ENCODE measurements at places on chromosomes 11 and 22.

- DNase-seq: no peak
These were observed 1.4 kb upstream of the SRSF8 start for GRCh38 chr11:95065336-95065735.

DNA sequence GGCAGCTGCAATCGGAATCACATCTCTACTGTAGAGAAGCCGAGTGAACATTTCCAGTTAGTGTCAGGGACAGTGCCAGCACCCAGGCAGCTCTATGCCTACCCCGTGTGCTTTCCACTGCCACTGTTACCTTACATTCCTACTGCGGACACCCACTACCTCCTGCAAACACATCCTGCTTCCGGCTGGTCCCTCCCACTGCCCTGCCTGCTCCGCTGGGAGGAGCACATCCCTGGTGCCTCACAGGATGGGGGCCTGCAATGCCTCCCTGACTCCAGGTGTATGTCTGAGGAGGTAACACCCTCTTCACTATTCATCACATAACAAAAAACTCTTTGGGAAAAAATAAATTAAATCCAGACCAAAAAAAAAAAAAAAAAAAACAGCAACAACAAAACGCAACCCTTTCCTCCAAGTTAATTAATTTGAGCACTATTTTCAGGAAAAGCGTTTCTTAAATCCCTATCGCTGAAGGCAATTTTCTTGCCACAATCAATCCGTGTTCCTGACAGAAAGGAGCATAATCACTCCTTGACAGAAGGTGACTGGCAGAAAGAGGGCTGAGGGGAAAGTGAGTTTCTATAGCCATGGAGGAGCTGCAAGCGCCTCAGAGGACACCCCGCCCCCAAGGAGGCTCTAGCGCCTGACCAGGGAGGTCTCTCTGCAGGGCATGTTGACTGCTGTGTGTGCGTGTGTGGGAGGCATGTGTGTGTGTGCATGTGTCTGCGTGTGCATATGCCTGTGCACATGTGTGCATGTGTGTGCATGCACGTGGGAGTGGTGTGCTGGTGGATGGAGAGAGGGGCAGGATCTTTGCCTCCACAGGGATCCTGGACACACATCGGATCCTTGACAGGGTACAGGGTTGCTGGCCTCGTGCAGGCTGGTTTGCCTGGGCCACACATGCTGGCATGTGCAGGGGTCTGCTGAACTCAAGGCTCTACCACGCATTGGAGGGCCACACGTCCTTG, 134.8 kb upstream of the NTM start:
- DNase-seq: no peak

GRCh38 chr22:23984430-23984829, 4.5 kb downstream of the GSTT2 start:
- no peak for DNase-seq

GRCh38 chr22:28808716-28809355, 8.5 kb upstream of the XBP1 start:
- no peak for DNase-seq

DNA sequence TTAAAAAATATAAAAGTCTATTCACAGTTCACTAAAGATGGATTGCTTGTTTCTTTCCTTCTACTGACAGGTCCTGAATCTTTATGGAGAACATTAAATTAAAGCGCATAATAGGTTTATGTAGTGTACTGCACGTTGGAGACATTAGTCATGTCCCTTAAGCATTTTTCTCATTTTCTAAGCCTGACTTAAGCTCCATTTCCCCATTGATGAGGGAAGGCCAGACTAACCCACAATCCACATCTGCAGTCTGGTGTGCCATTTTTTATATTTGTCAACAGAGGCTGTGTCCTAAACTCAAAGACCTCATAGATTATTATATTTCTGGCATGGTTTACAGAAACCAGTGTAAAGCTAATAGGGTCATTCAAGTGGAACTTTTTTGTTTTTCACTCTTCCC, 39.9 kb downstream of the CADM1 start:
- DNase-seq: no peak

DNA sequence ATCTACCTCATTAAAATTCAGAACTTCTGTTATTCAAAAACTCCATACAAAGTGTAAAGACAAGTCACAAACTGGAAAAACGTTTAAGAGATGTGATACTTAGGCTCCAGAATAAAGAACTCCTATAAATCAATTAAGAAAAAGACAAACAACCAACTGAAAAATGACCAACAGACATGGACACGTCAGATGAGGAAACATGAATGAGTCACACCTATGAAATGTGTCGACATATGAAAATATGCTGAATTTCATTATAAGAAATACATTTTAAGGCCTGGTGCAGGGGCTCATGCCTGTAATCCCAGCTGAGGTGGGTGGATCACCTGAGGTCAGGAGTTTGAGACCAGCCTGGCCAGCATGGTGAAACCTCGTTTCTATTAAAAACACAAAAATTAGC, 78.7 kb downstream of the ENTHD1 start:
- no peak for DNase-seq

GRCh38 chr11:36062796-36063365, 119.0 kb downstream of the LDLRAD3 start:
- no peak for DNase-seq

DNA sequence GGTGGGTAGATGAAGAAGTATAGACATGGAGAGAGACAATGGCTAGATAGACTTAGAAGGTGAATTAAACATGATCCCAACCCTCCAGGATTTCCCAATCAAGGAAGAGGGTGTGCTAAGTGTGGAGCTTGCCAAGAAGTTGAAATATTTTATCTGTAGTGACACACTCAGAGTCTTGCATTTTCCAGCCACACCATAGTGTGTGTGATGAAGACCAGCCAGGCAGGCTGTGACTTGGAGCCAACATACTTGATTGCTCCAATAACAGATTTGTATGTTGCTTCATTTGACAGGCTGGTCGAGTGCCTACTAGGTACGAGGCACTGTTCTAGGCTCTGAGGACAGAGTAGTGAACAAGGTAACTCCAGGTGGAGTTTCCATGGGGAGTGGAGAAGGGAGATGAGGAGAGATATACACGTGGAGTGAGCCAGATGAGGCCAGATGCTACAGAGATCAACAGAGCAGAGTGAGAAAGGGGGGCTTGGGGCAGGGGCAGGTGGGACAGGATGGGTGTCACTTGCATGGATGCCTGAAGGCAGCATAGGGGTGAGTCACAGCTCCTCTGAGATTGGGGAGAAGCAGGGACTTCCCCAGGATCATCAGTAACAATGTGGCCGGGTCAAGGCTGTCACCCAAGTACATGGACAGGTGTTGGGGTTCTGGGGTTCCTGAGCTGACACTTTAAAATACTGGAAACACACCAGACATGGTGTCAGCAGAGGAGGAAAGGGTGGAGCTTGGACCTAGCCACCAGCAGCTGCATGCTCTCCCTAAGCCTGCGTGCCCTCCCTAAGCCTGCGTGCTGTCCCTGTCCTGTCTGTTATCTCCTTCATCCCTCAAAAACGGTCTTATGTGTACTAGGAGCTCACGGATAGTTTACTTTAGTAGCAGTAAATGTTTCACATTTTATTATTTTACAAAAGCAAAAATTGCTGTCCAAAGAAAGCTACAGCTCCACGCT, 23.6 kb downstream of the PDGFB start:
- no peak for DNase-seq

Data from T-helper 9 cell (primary cell).